ENCODE measurements at places on chromosomes 2 and 18.

GRCh38 chr2:108591163-108591562 lies 56.9 kb downstream of the LIMS1 start:
- peak; percentile 33 for DNase-seq

DNA sequence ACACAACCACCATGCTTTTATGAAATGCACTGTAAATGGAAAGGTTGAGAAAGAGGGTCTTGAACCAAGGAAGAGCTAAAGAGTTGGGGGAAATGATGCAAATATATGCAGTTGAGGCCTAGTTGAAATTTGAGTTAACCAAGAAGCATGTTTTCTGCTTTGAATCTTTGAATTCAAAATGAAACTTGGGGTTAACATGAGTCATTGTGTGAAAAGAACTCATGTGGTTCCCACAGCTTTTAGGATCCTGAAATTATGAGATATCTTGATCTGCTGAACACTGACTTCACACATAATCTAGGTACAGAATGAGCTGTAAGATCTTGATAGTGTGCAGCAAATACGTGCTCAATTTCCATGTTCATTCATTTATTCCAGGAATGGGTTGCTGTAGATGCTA lies 422.9 kb upstream of the TRIB2 start:
- DNase-seq: no peak

GRCh38 chr2:26077291-26077690 lies 43.4 kb downstream of the RAB10 start:
- no peak for DNase-seq

- DNase-seq: peak; percentile 31
Measured at GRCh38 chr18:61581578-61582201, 248.5 kb downstream of the CDH20 start.

GRCh38 chr2:169507698-169508097 lies 1.8 kb upstream of the KLHL41 start:
- no peak for DNase-seq

DNA sequence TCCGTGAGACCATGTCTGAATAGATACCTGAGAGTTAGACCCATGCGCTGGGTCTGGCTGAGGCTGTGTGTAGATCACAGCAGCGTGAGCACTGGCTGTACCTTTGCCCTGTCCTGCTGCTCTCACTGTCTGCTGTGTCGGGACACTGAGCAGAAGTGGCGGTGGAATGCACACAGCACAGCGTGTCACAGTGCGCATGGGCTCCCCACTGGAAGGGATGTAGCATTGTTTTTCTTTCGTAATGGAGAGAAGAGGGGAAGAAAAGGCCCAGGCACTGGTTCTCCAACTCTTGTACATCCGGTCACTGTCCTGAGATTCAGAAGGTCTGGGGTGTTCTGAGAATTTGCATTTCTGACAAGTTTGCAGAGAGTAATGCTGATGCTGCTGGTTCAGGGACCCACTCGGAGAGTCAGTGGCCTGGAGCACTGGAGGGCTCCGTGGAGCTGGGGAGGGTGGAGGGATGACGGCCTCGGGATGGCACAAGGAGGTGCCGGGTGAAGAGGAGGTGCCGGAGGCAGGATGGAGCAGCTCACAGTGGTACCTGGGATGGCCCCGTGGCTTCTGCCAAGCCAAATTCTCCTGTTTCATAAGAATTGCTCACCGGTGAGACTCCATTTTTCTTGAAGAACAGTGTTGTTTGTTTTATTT lies 252.8 kb downstream of the LDLRAD4 start:
- no peak for DNase-seq

All from naive B cell (primary cell).